CD8-positive, alpha-beta memory T cell (primary cell): ENCODE measurements at places on chromosomes 12 and 14. TPM values are rescaled to one million over a fixed set of nuclear protein-coding genes. Genes with fewer than 3 reads are reported as not detected.
A peak's percentile ranks its signal among the peaks of the same experiment; 100 is the strongest.

DNA sequence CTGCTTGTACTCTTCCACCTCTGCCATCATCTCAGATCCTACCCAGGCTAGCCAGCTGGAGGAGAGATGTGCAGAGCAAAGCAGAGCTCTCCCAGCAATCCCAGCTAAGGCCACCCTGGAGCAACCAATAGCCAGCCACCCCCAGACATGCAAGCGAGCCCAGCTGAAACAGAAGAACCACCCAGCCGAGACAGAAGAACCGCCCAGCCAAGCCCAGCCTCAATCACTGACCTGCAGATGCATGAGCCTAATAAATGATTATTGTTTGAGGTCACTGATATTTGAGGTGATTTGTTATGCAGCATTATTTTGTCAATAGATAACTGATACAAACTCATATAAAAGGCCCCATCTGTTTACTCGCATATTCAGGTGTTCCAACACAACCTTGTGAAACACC is 106.3 kb downstream of the SCARB1 start:
- no peaks in the 10 kb centered on the region for H3K27me3 ChIP-seq
- peaks cover 7% of the 10 kb centered on the region for H3K4me1 ChIP-seq

DNA sequence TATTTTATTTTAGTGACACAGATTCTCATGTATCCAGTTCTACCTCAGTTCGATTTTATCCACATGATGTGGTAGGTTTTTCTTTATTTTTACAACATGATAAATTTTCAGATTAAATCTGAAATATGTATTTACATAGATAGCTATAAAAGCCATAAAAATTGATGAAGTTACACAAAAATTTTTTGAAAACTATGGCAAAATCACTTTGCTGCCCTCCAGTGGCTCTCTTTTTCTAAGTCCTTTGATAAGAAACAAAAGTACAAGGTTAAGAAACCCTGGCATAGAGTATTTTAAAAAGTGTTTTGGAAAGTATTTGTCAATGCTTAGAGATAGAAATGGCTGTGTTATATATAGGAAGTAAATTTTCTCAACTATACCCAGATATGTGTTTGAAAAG is 104.2 kb downstream of the PCNX1 start:
- no peak for DNase-seq
- peaks cover 23% of the 10 kb centered on the region for H3K4me1 ChIP-seq
- H3K27me3 ChIP-seq, result no peaks in the 10 kb centered on the region
- no peak overlapping the region for H3K4me3 ChIP-seq

DNA sequence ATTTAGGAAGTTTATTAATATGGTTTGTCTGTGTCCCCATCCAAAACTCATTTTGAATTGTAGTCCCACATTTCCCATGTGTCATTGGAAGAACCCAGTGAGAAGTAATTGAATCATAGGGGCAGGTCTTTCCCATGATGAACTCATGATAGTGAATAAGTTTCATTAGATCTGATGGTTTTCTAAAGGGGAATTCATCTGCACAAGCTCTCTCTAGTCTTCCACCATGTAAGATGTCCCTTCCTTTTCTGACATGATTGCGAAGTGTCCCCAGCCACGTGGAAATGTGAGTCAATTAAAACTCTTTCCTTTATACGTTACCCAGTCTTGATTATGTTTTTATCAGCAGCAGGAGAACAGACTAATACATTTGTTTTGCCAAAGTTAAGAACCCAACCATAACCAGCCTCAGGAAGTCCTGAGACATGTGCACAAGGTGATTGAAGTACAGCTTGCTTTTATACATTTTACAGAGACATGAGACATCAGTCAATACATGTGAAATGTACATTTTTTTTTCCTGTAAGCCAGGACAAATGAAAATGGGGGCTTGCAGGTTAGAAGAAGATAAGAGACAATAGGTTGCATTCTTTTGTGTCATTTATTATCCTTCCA is 1136.7 kb downstream of the TMEM121 start:
- H3K4me3 ChIP-seq, result no peak overlapping the region
- DNase-seq, result no peak
- no peaks in the 10 kb centered on the region for H3K36me3 ChIP-seq
- H3K27ac ChIP-seq, result no peak overlapping the region
- no peaks in the 10 kb centered on the region for H3K4me1 ChIP-seq

- H3K27me3 ChIP-seq, result no peaks in the 10 kb centered on the region
- H3K27ac ChIP-seq, result no peak overlapping the region
- H3K36me3 ChIP-seq, result no peaks in the 10 kb centered on the region
- no peak for DNase-seq
- peaks cover 9% of the 10 kb centered on the region for H3K4me1 ChIP-seq
Observed at GRCh38 chr14:65465584-65465983, 53.1 kb downstream of the FUT8 start.

- H3K4me1 ChIP-seq, result no peaks in the 10 kb centered on the region
- DNase-seq, result no peak
- H3K4me3 ChIP-seq, result no peak overlapping the region
- no peak overlapping the region for H3K27ac ChIP-seq
- no peaks in the 10 kb centered on the region for H3K27me3 ChIP-seq
Observed at GRCh38 chr12:57261428-57261865, 10.5 kb upstream of the STAC3 start.

DNA sequence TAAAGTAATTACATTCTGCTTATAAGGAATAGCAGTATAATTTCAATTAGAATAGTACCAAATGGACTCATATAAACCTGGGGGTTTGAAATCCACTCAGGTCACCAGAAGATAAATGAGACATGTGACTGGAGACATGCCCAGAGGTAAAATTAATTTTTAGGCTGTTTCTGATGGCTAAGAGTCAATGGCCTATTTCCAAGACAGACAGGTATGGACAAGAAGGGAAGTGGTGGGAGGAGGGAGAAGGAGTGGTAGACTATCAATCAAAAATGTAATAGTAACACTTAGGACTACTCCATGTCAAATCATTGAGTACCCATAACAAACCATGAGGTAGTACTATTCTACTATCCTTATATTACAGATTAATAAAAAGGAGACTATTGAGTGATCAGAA is 544.0 kb downstream of the GALC start:
- no peaks in the 10 kb centered on the region for H3K27me3 ChIP-seq
- no peaks in the 10 kb centered on the region for H3K36me3 ChIP-seq
- no peak overlapping the region for H3K4me3 ChIP-seq
- H3K4me1 ChIP-seq, result no peaks in the 10 kb centered on the region

- H3K27ac ChIP-seq, result no peak overlapping the region
- no peak overlapping the region for H3K4me3 ChIP-seq
- DNase-seq, result no peak
- no peaks in the 10 kb centered on the region for H3K4me1 ChIP-seq
Observed at GRCh38 chr12:130013771-130014484, 110.1 kb upstream of the TMEM132D start.

DNA sequence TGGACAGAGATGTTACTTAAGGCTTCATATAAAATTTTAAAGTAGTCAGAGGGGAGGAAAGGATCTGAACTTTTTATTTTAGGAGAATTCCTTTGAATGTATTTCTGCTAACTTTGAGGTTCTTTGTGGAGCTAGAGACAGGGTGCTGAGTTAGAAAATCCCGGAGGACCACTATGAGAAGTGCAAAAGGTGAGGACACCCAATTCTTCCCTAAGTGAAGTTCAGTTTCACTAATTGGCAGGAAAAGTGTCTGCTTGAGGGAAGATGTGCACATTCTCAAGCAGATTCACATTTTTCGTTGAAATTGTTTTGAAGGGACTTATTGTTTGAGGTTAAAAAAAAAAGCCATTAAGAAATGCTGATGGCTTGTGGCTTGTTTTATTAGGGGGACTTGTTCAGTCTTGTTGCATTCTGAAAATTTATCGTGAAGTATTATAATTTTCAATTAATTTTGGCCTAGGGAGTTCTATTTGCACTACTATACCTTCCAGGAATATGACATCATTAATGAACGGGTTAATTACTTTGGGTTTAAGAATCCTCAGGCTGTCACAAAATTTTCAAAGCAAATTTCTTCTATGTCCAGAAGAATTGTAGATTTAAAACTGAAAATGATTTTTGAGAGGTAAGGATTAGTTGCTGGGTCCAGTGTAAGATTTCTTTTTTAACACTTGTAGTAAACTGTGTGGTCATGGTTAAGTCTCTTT is 1.8 kb downstream of the PCNX1 start:
- H3K36me3 ChIP-seq, result no peaks in the 10 kb centered on the region
- H3K27ac ChIP-seq, result peak overlapping the region; percentile 66
- H3K4me3 ChIP-seq, result peak overlapping the region; percentile 92
- DNase-seq, result no peak
- no peaks in the 10 kb centered on the region for H3K27me3 ChIP-seq

GRCh38 chr12:108850854-108851573 is 6.4 kb downstream of the SSH1 start:
- H3K4me1 ChIP-seq, result peaks cover 6% of the 10 kb centered on the region
- DNase-seq, result no peak
- peaks cover 18% of the 10 kb centered on the region for H3K36me3 ChIP-seq
- H3K27ac ChIP-seq, result no peak overlapping the region
- no peaks in the 10 kb centered on the region for H3K27me3 ChIP-seq
- H3K4me3 ChIP-seq, result no peak overlapping the region

DNA sequence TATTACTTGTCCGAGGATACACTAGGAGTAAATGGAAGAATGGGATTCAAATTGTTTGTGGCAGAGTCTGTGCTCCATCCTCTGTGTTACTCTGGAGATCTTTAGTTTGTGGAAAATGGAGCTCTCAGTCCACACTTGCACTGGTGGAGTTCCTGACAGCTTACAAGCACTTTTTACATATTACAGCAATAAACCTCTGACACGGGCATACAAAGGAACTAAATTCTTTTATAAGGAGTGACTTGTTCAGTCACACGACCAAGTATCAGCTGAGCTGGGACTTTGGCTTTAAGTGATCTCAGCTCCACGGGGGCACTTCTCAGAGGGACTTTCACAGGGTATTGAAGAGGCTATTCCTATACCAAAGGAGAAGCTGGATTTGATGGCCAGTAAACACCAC is 417.5 kb downstream of the LRIG3 start:
- H3K4me3 ChIP-seq, result no peak overlapping the region
- no peaks in the 10 kb centered on the region for H3K4me1 ChIP-seq
- no peak for DNase-seq
- no peaks in the 10 kb centered on the region for H3K36me3 ChIP-seq
- H3K27ac ChIP-seq, result no peak overlapping the region

GRCh38 chr12:68939505-68939904 is 6.5 kb upstream of the CPM start:
- no peaks in the 10 kb centered on the region for H3K36me3 ChIP-seq
- H3K4me1 ChIP-seq, result no peaks in the 10 kb centered on the region
- H3K4me3 ChIP-seq, result no peak overlapping the region
- H3K27ac ChIP-seq, result no peak overlapping the region

DNA sequence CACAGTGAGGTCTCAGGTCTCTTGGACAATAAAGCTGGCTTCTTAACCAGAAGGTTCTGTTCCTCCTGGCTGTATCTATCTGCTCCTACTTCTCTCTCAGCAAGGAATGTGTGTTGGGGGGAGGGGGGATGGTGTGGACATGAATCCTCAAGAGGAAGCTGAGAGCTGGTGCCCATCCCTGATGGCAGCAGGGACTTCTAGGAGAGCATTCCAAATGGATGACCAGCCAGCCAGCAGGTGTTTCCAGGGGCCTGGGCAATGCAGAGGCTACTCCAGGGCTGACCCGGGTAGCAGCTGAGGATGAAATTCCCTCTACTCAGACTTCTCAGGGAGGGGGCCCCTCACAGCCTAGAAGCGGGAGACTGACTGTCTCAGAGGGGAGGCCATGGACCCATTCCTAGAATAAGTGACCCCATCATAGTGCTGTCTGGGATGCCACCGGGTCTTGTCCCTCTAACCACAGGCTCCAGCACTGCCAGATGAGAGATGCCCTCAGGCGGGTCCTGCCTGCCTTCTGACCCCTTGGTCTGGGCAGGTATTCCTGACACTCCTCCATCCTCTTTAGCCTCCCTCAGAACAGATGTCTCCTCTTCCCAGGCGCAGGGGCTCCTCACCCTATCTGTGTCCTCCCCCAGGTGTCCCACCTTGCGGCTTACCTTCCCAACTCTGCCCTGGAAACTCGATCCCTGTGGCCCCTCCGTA is 1.2 kb downstream of the RAB15 start:
- H3K36me3 ChIP-seq, result no peaks in the 10 kb centered on the region
- no peak overlapping the region for H3K27ac ChIP-seq
- no peaks in the 10 kb centered on the region for H3K27me3 ChIP-seq
- DNase-seq, result peak; percentile 32

RERGL gene
- polyA plus RNA-seq, result not detected

EMP1 gene
- polyA plus RNA-seq, result 0.35 TPM
